ENCODE measurements at places on chromosomes 12 and 14.

- DNase-seq, result no peak
Observed at GRCh38 chr12:130925666-130926015, 28.1 kb upstream of the ADGRD1 start.

DNA sequence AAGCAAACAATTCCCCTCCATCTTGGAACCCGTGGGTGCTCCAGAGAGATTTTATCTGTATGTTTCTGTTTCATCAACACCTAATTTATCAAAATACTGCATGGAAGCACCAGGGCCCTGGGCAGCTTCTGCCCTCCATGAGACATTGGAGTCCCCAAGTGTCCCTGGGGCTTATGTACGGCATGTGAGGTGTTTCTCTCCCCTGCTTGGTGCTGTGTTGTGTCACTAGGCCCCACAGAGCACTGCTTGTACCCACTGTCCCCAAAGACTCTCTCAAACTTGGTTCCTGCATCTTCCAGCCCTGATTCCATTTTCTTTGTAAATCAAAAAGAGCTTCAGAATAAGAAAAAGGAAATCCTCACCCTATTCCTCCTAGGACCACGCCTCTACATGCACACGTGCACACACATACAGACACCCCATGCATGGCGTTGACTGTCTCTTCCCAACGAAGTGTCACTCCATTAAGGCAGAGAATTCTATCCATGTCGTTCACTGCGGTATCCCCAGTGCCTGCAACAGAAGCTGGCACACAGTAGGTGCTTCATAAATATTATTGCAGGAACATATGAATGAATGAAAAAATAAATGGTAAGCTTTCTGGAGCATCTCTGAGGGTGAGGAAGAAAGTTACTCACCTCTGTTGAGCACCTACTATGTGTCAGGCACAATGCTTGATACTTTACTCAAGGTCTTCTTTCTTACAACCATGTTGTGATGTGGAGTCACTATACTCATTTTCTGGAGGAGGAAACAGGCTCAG is 191.6 kb downstream of the DICER1 start:
- DNase-seq, result no peak

GRCh38 chr12:11754256-11754655 is 104.8 kb downstream of the ETV6 start:
- DNase-seq, result no peak

DNA sequence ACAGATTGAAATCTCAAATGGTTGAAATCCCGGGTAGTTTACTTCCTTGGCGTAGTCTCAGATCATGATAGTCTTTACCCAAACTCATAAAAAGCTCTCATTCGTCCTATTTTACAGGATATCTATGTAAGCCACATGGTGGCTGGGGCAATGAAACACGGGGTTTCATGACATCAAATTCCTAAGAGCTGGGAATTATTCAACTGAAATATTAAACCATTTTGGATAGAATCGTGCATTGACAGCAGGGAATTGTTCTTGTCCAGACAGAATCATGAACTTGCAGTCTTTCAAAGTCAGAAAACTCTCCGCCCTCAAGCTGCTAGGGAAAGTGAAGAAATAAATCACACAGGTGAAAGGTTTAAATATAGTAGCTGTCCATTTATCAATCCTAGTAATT is 33.2 kb upstream of the PRKAB1 start:
- no peak for DNase-seq

GRCh38 chr14:32336702-32337101 is 7.6 kb downstream of the AKAP6 start:
- no peak for DNase-seq

GRCh38 chr14:36021030-36021422 is 155.5 kb downstream of the PTCSC3 start:
- no peak for DNase-seq

DNA sequence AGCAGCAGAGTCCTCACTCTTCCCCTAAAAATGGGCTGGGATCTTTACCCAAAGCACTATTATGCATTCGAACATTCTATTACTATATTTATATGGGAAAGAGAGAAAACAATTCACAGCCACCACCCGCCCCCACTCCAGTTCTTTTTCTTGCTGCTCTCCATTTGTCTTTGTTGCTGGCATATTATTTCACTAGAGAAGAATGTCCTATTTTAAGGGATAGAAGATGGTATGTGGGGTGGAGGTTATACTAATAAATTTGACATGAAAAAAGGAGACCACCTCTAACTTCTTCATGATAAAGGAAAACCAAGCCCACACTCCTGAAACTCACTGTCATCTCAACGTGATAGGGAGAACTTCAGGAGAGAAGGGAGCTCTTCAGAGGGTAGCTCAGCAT is 28.5 kb upstream of the NTF3 start:
- DNase-seq, result no peak

DNA sequence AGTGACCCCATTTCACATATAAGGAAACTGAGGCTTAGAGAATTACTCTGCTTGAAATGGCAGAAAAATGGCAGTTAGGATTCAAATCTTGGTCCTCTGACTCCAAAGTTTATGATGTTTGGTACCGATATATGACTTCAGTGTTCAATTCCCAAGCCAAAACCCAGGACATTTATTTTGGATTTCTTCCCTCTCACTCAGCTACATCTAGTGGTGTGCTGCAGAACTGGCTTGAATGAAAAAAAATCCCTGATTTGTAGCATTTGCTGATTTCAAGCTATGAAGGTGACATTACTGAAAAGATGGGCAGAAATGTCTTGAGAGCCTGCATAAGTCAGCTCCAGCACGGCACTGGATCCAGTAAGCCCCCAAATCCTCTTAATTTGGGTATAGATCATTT is 106.4 kb downstream of the EFCAB11 start:
- no peak for DNase-seq

DNA sequence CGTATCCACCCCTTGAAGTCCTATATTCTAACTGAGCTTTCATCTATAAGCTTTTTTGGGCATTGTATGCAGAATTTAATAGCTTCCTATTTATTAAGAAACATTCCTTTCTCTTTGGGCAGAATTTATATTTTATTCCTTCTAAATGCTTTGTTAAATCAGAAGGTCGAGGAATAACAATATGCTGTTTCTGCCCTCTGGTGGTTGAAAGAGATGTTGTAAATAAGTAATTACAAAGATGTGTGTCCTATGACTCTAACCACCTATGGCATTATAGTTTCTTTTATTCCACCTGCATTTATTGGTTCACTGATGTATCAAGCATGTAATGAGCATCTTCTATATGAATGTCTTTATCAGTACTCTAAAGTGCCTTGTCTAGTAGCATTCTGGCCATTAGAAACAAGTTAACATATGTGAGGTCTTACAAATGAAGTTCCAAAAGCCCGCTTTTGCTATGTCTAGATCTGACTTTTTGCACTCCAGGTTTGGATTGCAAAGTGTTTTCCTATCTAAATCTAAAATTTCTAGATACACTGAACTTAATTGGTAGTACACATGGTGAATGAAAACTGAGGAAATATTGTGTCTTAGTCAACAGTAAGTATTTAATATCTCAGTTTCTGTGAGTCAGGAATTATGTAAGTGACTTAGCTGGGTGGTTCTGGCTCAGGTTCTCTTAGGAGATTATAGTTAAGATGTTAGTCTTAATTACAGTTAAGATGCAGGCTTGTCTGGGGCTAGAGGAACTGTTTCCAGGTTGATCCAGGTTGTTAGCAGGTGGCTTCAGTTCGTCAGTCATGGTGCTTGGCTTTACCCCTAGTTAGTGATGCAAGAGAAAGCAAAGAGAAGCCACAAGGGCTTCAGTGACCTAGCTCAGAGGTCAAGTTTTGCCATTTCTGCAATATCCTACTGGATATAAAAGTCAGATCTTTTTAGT is 57.5 kb downstream of the PLEKHA5 start:
- no peak for DNase-seq

DNA sequence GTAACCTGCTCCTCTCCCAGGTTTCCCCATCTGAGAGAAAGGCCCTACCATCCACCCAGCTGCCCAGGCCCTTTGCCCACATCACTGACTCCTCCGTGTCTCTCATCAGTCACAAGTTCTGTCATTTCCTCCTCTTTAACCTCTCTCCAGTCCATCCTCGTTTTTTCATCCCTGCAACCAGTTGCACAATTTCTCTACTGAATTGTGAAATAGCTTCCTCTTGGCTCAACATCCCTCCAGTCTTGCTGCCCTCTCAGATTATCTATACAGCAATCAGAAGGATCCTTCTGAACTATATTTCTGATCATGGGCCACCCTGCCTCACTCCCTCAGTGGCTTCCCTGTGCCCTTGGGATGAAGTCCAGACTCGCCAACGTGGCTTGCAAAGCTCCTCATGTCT is 6.8 kb downstream of the FAM161B start:
- no peak for DNase-seq

DNA sequence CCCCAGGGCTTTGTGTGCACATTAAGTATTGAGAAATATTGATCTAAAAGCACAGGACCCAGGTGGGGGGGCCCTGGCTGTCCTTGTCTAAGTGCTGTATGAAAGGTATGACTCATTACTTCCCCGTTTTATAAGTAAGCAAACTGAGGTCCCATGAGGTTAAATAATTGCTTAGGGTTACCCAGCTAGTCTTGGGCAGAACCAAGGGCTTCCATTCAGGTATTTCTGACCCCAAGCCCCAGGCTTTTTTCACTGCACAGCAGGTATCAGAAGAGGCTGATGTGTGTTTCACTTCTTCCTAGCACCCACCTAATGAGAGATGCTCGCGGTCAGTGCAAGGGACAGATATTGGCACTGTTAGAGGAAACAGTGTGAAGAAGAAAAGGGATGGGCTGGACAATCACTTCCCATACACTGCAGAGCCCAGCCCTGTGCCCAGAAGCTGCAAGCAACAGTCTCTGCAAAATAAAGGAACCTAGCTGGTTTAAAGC is 4.7 kb upstream of the TC2N start:
- DNase-seq, result no peak

GRCh38 chr12:13218641-13219040 is 22.1 kb downstream of the EMP1 start:
- DNase-seq, result no peak

DNA sequence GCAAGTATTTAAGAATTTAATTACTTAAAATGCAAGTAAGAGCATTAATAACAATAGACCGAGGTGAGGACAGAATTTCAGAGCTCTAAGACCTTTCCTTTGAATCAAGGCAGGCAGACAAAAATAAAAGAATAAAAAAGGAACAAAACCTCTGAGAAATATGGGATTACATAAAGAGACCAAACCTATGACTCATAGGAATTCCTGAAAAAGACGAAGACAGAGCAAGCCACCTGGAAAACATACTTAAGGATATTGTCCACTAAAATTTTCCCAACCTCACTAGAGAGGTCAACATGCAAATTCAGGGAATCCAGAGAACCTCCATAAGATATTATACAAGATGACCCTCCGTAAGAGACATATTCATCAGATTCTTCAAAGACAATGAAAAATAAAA is 325.1 kb downstream of the AEBP2 start:
- DNase-seq, result no peak

DNA sequence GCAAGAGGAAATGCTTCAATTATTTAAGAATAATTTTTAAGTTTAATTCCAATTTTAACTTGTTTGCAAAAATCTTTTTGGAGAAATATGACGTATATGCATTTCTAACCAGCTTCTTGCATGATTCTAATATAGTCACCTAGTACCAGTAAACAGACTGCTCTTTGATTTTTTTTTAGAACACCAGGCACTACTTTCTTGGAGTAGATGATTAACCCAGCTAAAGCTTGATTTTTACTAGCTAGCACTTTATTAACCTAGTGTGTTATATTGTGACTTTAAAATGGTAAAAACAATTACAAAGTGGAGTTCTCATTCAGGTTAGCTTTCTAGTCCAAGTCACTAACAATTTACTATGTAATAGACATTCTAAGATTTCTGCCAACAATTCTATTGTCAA is 32.6 kb upstream of the FGD4 start:
- DNase-seq, result no peak

DNA sequence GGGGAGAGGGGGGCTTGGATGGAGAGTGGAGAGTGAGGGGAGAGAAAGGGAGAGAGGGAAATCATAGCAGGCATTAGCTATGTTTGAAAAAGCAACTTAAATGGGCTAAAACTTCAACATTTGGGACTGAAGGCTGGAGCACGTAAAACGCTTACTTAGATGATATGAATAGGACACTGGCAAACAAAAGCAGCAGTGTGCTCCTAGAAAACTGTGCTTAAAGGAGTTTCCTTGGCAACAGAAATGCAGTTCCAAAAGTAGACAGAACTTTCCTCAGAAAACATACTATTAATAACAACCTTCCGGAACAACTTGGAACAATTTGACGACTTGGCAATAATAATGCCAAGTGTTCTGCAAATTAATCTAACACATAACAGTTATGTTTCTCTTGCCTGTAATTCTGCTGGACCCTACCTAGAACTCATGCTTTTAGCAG is 235.5 kb upstream of the NPAS3 start:
- DNase-seq, result no peak

DNA sequence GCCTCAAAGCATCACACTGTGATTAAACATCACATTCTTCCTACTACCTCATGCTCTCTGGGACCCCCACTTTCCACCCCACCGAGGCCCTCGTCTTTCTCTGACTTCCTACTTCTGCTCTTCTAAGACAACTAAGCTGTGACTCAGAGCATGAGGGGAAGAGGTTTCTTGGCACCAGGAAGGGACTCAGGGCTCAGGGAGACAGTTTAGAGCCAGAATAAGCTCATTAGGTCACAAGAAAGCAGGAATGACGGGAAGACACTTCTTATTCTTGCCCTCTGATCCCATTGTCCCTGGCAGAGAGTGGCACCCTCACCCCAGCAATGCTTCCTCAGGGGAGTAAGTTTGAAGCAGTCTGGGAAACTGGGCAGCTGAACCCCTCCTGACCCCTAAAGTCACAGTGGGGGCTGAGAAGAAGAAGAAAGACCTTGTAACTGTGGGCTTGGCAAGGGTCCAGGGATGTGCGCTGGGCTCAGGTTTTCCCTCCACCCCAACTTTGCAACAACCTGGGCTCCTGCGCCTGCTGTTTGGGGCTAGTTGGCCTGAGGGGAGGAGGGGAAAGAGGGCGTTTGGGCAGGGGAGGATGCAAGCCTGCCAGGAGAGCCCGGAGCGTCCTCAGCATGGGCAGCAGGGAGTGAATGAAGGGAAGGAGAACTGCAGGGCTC is 64.6 kb upstream of the ACTN1 start:
- DNase-seq, result no peak
